MCF 10A (cell line): ENCODE measurements at places on chromosomes 5 and 9. TPM values are rescaled to one million over a fixed set of nuclear protein-coding genes. Genes with fewer than 3 reads are reported as not detected.

DNA sequence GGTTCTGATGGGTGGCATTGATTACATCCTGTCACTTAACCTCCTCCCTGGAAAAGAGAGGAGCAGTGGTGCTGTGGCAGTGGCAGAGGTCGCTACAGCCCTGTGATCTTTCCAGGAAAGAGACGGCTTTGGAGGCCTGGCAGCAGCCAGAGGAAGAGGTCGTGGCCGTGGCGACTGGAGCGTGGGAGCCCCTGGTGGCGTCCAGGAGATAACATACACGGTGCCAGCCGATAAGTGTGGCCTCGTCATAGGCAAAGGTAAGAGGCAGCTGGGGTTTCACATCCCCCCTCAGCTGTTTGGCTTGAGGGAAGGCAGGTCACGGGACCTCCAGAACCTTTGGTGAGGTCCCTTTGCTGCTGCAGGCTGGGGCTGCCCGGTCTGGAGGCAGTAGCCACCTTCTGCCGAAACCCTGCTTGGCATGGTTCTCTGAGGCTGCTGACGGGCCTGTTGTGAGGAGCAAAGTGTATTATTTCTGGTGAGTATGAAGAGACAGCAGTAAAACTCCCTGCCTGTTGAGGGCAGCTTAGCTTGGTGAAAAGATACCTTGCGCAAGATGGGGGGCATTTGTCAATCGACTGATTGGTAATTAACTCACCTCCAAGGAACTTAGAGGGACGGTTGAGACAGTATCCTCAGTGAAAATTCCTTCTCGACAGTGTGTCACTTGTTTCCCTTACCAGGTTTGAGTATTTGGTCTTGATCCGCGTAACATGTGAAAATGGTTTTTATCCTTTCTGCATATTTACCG is 38.0 kb upstream of the PRDM12 start:
- peaks cover 89% of the 10 kb centered on the region for H3K36me3 ChIP-seq
- no peak for DNase-seq
- no peak overlapping the region for H3K4me3 ChIP-seq
- no peaks in the 10 kb centered on the region for H3K4me1 ChIP-seq

GRCh38 chr5:171898386-171898785 is 108.1 kb downstream of the FBXW11 start:
- H3K36me3 ChIP-seq: peaks cover 37% of the 10 kb centered on the region
- H3K27ac ChIP-seq: no peak overlapping the region
- H3K4me1 ChIP-seq: no peaks in the 10 kb centered on the region

DNA sequence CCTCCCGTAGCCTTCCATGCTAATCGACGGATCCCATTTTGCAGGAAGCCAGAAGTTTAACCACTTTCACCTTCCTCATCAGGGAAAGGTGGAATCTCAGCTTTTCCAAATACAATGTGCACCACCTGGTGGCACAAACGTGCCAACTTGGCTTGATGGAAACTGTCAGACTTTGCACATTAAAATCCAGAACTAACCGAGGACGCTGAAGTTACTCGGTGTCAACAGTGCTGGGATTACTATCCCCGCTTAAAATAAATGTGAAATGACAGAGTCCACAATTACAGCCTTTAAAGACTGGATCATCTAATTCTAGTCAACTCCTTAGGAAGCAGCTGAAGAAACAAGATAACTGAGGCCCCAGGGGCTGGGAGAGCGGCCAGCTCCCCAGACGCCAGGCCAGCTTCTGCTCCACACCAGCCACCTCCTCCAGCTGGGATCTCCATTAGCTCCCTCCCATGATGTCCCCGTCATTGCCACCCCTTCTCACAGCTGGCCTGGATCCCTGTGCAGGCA is 50.1 kb upstream of the RETREG1 start:
- H3K27me3 ChIP-seq: no peaks in the 10 kb centered on the region
- no peak overlapping the region for H3K4me3 ChIP-seq
- no peak overlapping the region for H3K27ac ChIP-seq
- DNase-seq: peak; percentile 36

DNA sequence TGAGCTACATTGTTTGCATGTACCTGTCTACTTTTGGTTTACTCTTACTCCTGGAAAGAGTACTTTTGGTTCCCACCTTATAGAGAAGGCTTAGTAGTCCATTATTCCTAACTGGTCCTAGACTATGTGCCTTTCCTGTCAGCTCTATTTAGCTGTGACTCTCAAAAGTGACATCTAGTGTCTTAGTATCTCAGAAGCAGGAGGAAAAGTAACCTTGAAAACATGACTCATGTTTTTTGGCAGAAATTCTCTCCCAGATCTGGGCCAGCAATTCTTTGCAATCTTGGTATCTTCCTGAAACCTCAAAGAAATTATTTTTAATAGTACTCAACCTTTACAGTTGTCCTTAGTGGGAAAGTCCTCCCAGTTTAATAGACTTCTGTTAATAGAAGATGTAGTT is 691.7 kb upstream of the SEMA6A start:
- no peaks in the 10 kb centered on the region for H3K27me3 ChIP-seq
- H3K4me3 ChIP-seq: no peak overlapping the region
- H3K4me1 ChIP-seq: peaks cover 22% of the 10 kb centered on the region
- H3K36me3 ChIP-seq: no peaks in the 10 kb centered on the region
- no peak overlapping the region for H3K27ac ChIP-seq
- peak; percentile 67 for DNase-seq

DNA sequence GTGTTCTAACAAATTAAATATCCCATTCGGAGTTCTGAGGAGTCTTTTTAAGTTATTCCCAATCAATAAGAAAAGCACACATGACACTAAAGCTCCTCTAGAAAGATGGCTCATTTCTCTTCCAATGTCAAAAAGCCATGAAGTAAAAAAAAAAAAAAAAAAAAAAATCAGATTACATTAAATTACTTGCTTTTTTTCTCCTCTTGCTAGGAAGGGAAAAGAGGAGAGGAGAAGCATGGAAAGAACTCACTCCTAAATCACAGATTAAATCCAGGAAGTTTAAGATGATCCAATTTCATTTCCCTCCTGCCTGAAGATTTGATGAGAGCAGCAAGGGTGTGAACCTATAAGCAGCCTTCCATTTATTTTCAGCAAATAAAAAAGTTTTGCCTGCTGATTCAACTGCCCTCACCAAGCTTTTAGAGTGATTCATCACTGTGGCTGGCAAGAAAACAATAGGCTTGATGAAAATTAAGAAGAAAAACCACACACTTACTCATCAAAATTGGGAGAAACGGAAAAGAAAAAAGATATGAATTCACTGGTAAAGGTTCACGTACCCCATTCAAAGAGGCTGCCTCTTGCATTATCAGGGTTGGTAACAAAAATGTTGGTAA is 19.7 kb downstream of the MYO10 start:
- H3K4me3 ChIP-seq: peak overlapping the region; percentile 54
- H3K27ac ChIP-seq: peak overlapping the region; percentile 81
- H3K36me3 ChIP-seq: no peaks in the 10 kb centered on the region
- peaks cover 43% of the 10 kb centered on the region for H3K4me1 ChIP-seq

- H3K4me1 ChIP-seq: no peaks in the 10 kb centered on the region
- peaks cover 15% of the 10 kb centered on the region for H3K27me3 ChIP-seq
- H3K36me3 ChIP-seq: no peaks in the 10 kb centered on the region
- H3K27ac ChIP-seq: no peak overlapping the region
- DNase-seq: no peak
Measured at GRCh38 chr9:113474360-113475028, 11.0 kb downstream of the RGS3 start.

GRCh38 chr9:98074115-98074990 is 17.8 kb downstream of the NANS start:
- H3K27me3 ChIP-seq: no peaks in the 10 kb centered on the region
- H3K36me3 ChIP-seq: peaks cover 24% of the 10 kb centered on the region
- DNase-seq: peak; percentile 64
- no peak overlapping the region for H3K4me3 ChIP-seq

DNA sequence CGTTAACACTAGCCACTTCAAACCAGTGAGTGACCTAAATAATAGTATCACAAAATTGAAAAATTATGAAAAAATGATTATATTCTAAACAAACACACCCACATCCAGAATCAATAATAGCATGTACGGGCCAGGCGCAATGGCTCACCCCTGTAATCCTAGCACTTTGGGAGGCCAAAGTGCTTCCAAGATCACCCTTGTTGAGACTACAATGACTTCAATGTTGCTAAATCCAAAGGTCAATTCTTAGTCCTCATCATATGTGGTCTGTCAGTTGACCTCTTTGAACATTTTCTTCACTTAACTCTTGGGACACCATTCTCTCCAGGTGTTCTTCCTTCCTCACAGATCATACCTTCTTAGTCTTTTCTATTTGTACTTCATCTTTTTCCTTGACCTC is 11.3 kb downstream of the RIOK2 start:
- H3K4me3 ChIP-seq: no peak overlapping the region
- peaks cover 97% of the 10 kb centered on the region for H3K36me3 ChIP-seq
- no peak overlapping the region for H3K27ac ChIP-seq
- DNase-seq: no peak
- H3K27me3 ChIP-seq: no peaks in the 10 kb centered on the region

DNA sequence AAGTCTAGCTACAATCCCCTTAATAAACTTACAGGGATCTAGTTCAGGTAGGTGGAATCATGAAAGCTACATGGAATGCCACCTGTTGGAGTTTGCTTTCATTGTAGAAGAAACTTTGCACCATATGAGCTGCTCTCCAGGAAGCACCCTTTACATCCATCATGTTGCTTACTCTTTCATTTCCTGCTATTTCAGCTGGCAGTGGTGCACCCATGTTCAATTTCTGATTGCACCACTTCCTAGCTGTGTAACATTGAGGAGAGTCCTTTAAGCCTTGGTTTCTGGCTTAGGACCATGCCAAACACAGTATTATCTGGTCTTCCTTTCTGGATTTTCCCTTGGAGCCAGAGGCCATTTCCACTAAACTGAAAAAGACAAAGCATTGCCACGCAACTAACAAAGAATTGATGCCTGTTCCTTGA is 123.3 kb upstream of the SLC12A2 start:
- no peak overlapping the region for H3K4me3 ChIP-seq
- DNase-seq: peak; percentile 78
- H3K27me3 ChIP-seq: no peaks in the 10 kb centered on the region
- peak overlapping the region; percentile 25 for H3K27ac ChIP-seq
- peaks cover 37% of the 10 kb centered on the region for H3K4me1 ChIP-seq

DNA sequence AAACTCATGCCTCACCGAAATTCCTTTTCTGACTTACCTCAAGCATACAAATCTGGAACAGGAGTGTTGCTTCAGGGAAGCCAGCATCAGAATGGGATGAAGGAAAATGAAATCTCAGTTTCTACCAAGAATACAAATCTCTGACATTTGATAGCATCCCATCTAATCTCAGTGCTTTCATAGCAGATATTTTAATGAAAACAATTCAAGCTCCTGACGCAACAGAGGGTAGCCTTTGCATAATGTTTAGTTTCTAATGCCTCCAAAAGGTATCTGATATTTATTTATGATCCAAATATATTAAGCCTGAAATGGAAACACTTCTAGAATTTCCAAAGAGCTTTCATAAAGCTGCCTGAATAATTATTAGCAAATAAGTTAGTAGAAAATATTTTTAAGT is 251.4 kb downstream of the DEPDC1B start:
- no peaks in the 10 kb centered on the region for H3K36me3 ChIP-seq
- no peak for DNase-seq
- no peaks in the 10 kb centered on the region for H3K4me1 ChIP-seq
- H3K4me3 ChIP-seq: no peak overlapping the region
- H3K27ac ChIP-seq: no peak overlapping the region

GRCh38 chr5:159765760-159766517 is 150.3 kb upstream of the ADRA1B start:
- H3K27ac ChIP-seq: no peak overlapping the region
- no peak overlapping the region for H3K4me3 ChIP-seq
- no peaks in the 10 kb centered on the region for H3K27me3 ChIP-seq

DNA sequence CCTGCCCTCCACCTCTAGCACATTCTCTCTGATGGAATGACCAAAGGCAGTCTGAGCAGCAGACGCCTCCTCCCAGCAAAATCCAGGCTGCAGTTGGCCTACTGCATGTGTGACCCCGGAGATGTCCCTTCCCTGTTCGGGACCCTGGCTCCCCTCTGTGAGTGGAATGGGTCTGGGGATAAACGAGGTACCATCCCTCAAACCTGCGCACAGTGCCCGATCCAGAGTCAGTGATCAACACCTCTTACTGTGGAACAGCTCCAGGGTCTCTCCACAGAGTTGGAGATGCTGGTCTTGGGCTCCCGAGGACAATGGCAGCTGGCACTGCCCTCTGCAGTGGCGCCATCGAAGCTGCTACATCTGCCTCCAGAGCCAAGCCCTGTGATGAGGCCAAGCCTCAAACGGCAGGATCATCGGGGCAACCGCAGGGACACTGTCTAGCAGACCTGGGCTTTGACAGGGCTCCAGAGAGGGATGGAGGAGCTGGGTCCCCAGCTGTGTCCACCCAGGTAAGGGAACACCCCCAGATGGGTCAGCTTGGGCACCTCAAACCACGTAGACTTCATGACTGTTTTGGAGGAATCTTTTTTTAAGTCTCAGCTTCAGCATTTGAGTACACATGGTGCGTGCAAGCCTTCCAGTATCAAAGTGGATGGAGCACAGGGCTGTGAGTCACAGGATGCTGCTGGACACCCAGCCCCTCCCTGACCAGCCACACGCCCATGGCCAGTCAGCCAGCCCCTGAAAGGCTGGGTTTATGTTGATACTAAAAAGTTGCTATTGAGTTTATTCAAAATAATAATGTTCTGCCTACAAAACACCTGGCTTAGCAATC is 13.0 kb downstream of the MED10 start:
- no peak for DNase-seq
- no peak overlapping the region for H3K27ac ChIP-seq
- no peak overlapping the region for H3K4me3 ChIP-seq
- H3K4me1 ChIP-seq: no peaks in the 10 kb centered on the region
- peaks cover 16% of the 10 kb centered on the region for H3K36me3 ChIP-seq

GRCh38 chr5:6383376-6383775 is 5.0 kb upstream of the MED10 start:
- H3K27me3 ChIP-seq: peaks cover 32% of the 10 kb centered on the region
- H3K36me3 ChIP-seq: peaks cover 3% of the 10 kb centered on the region
- peaks cover 7% of the 10 kb centered on the region for H3K4me1 ChIP-seq
- no peak overlapping the region for H3K27ac ChIP-seq
- H3K4me3 ChIP-seq: no peak overlapping the region

- H3K4me3 ChIP-seq: no peak overlapping the region
- no peaks in the 10 kb centered on the region for H3K27me3 ChIP-seq
- peak; percentile 10 for DNase-seq
- H3K27ac ChIP-seq: no peak overlapping the region
- H3K36me3 ChIP-seq: no peaks in the 10 kb centered on the region
Measured at GRCh38 chr9:79049371-79049770, 522.4 kb upstream of the TLE4 start.

GRCh38 chr5:125310749-125311148 is 564.3 kb upstream of the ZNF608 start:
- no peaks in the 10 kb centered on the region for H3K27me3 ChIP-seq
- peak; percentile 51 for DNase-seq
- H3K36me3 ChIP-seq: no peaks in the 10 kb centered on the region
- H3K4me3 ChIP-seq: no peak overlapping the region
- H3K4me1 ChIP-seq: peaks cover 18% of the 10 kb centered on the region
- peak overlapping the region; percentile 33 for H3K27ac ChIP-seq

PRUNE2 gene
- 0.29 and 0.63 TPM in 2 replicates for total RNA-seq

MCC gene
- 25.3 and 28.2 TPM in 2 replicates for total RNA-seq

ST8SIA4 gene
- 0.26 and 0.54 TPM in 2 replicates for total RNA-seq

RFESD gene
- 4.2 and 5.9 TPM in 2 replicates for total RNA-seq

PALM2AKAP2 gene
- 5.3 and 9.1 TPM in 2 replicates for total RNA-seq

SPATA31D4 gene
- total RNA-seq: not detected in 2 replicates

COL23A1 gene
- 0.10 TPM in 1 of 2 replicates, not detected in the other for total RNA-seq

C5orf58 gene
- not detected in 2 replicates for total RNA-seq

MZB1 gene
- not detected in 2 replicates for total RNA-seq

GBGT1 gene
- total RNA-seq: not detected in 2 replicates

BTNL8 gene
- not detected in 2 replicates for total RNA-seq

GADD45G gene
- 0.69 TPM in 1 of 2 replicates, not detected in the other for total RNA-seq

CYSRT1 gene
- 1.4 and 1.8 TPM in 2 replicates for total RNA-seq

MAMDC2 gene
- not detected in 2 replicates for total RNA-seq

CACNA1B gene
- total RNA-seq: not detected in 2 replicates
